Left colon (tissue), 2 donors: ENCODE measurements at places on chromosomes 1 and 21. TPM values are rescaled to one million over a fixed set of nuclear protein-coding genes. Genes with fewer than 3 reads are reported as not detected.

The SYT11 gene
- 1.8 TPM for total RNA-seq

The DFFA gene
- total RNA-seq, result 22.6 TPM

The GNG4 gene
- 4.4 TPM for total RNA-seq

The C1orf232 gene
- total RNA-seq, result not detected

The TMEM61 gene
- 19.8 TPM for total RNA-seq

GRCh38 chr1:24177161-24177560 is 9.9 kb downstream of the IFNLR1 start:
- no peak for DNase-seq

GRCh38 chr1:39494671-39495410 is 3.4 kb downstream of the BMP8A start:
- no peak for DNase-seq

DNA sequence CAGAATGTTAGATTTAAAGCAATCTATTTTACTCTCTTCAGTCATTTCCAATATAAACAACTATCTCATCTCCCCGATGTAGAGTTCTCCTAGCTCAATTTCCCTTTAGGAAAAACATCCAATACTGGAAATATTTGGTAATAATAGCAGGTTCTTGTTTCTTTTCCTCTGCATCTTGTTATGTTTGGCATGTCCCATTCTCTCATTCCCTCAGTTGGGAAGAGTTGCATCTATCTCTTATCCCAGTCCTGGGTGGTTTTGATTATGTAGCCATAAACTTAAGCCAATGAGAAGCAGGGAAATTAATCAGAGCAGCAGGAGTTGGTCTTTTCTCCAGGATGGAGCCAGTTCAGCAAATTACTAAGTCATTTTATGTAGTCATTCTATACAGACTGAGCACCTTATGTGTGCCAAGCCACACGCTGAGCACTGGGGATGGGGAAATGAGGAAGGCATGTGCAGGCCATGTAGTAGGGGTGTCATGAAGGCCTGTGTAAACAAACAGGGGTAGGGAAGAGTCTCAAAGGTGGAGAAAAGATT is 418.2 kb upstream of the NFIA start:
- no peak for DNase-seq

DNA sequence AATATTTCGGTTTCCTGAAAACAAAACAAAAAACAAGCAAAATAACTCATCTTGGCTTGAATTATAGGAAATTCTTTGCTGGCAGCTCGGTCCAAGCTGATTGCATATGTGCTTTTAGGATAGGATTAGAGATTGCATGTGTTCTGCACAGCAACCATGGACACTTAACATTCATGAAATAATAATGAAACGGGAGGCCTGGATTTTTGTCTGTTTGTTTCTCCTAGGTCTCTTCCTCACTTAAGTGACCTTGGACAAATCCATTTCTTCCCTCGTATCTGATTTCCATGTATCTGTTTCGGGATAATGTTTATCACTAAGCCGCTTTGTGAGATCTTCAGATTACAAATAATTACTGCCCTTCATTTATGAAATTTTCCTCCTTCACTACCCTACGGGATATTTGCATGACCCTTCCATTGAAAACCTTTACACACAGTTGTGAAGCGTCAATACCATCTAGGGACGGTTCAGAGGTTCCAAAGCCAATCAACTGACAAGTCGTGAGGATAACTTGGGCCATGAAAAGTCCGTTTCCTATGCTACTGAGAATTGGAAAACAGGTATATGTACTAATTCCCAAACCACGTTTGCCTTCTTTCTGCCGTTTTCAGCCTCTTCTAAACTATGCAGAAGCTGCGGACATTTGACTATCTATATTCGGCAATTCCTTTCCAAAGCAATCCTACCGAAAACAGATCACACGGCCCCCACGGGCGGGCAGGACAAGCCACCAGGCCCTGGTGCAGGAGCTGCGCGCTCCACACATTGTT is 1.3 kb upstream of the H3-3A start:
- DNase-seq, result no peak

DNA sequence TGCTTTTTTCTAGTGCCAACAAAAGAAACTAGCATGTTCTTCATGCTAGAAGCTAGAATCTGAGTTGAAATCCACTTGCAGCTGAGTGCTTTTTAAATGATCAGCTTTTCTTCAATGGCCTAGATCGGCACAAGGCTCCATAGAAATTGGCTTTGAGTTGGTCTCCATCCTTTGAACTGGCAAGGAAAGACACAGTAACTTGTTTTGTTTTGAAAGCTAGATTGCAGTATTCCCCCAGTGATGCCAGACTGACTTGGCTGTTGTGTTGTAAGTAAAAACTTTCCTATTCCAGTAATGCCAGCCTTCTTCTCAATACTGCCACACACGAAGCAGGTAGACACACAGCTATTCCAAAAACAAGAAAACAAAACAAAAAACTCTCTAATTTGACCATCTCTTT is 139.1 kb downstream of the FMN2 start:
- no peak for DNase-seq

- DNase-seq, result no peak
Observed at GRCh38 chr1:154207262-154207661, 1.1 kb upstream of the CFAP141 start.

DNA sequence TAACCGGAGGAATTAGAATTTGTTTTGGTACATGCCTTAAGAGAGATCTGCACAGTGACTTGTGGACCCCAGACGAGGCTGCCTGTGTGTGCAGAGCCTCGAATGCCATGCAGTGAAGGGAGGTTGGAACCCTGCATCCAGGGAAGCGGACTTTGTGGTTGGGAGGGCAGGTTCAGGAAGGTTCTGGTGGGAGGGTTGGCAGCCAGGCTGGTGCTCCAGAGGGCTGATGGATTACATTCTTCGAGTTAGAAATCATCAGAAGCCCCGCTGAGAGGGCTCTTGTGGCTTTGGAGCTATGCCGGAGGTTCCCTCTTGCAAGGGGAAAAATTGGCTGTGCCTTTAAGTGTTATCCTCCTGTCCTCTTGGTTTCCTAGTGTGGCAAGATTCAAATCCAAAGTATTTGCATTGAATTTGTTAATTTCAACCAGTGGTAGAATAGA is 21.1 kb downstream of the ROR1 start:
- no peak for DNase-seq

- peak; percentile 65 for DNase-seq
Observed at GRCh38 chr1:13700521-13701270, 708 bp downstream of the PRDM2 start.

DNA sequence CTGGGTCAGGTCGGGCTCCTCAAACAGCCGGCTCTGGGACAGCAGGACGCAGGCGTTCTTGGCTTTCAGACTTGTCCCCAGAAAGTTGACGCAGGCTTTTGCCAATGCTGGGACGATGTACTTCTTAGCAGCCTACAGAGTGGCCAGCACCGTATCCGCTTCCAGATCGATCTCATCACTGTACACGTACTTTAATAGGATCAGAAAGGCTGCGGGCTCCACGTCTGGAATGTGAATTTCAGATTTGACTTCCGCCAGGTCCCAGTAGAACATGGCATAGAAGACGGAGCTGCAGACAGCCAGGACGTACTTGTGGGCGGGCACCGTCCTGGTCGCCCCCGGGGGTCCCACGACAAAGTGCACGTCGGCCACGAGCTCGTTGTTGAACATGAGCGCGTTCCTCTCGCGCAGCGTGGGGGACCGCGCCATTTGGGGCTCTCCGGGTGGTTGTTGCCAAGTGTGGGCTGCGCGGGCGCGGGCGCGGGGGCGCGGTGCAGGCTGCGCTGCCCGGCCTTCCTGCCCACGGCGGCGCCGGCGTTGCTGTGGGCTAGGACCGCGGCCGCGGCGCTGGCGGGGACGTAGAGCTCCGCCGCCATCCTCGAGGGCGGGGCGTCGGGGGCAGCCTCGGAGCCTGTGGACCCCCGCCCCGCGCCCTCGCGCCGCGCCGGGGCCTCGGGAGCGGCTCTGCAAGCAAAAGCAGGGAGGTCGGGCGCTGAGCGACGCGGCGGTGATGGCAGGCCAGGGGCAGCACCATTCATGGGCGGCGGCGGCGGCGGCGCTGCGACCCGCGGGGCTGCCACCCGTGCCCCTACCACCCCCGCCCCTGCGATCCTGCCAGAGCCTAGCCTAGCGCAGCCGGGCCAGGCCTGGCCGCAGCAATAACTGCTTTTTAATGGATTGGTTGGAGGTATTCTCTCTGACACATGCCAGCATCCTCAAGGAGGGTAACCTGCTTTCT is 10.6 kb downstream of the CNR2 start:
- no peak for DNase-seq
